ENCODE measurements at places on chromosomes 5 and 9. TPM values are rescaled to one million over a fixed set of nuclear protein-coding genes. Genes with fewer than 3 reads are reported as not detected.

DNA sequence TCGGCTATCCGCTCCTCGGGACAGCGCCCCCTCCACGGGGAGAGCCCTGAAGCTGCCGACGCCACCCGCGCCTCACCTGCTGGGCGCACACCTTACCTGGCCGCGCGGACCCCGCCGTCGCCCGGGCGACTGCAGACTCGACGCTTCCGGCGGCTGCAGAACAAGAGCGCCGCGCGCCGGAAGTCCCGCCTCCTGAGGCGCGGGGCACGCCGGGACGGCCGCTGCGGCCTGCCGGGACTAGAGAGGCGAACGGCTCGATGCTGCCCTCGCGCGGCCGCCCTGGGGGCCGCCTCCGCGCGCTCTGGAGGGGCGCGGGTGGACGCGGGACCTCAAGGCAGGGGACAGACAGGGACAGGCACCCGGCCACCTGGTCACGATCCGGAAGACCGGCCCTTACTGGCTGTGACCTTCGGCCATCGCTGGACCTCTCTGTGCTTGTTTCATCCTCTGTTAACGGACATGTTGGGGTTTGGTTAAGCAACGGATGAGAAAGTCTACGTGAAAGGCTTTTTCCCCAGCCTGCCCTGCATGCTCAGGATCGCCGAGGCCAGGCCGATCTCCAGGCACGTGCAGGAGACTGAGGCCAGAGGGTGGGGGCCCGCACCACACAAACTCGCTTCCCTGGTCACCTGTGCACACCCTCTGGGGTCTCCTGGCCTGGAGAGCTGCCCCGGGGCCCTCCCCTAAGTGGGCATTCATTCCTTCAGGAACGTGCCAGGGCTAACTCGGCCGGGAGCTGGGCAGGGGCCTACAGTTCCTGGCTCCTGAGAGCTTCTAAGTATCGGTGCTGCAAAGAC is at the start of gene SNAPC4:
TSS of gene SNAPC4 (minus strand) at position 133 of the 797 bp plus-strand sequence. CDS start 1,742 bp downstream, outside the sequence.
- DNase-seq = peak; percentile 95

- no peak for DNase-seq
Observed at GRCh38 chr9:90921104-90921503, 119.5 kb downstream of the SYK start.

GRCh38 chr5:15142458-15142857 is 270.9 kb upstream of the ANKH start:
- DNase-seq = no peak

Gene PCDHB9
- 1.9 TPM for polyA plus RNA-seq

DNA sequence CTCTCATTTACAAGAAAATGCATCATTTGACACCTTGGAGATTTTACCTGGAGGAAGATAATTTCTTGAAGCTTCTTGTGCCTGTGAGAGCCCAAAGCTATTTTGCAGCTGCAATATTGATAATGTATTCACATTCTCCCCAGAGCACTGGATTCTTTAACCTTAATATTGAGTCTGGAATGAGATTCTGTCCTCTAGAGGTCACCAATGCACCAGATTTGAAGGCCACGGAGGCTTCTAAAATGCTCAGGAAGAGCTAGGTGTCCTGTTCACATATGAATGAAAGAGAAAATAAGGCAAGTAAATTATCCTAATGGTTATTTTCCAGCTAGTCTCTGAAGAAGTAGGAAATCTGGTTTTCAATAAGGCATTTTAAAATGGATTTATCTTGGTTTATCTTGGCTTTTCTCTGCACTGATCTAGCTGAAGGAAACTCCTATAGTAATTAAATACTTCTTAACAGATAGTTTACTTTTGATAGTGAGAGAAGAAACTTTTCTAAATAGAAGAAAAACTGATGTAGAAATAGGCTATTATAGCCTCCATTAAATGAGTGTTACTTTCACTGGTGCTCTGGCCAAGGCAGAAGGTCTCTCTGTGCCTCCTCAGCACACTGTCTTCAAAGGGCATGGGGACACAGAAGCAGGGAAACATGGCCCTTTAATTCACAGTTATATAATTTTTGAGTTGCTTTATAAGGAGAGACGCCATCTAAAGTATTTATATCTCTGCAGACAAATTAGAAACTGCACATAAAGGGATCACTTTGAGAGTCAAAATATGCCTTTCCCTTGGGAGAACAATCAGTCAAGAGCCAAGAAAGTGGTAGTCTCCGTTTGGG is 297.0 kb upstream of the ACTBL2 start:
- DNase-seq = peak; percentile 82

GRCh38 chr5:102986074-102986473 is 133.9 kb downstream of the GIN1 start:
- no peak for DNase-seq

Gene FCN1
- not detected for polyA plus RNA-seq

DNA sequence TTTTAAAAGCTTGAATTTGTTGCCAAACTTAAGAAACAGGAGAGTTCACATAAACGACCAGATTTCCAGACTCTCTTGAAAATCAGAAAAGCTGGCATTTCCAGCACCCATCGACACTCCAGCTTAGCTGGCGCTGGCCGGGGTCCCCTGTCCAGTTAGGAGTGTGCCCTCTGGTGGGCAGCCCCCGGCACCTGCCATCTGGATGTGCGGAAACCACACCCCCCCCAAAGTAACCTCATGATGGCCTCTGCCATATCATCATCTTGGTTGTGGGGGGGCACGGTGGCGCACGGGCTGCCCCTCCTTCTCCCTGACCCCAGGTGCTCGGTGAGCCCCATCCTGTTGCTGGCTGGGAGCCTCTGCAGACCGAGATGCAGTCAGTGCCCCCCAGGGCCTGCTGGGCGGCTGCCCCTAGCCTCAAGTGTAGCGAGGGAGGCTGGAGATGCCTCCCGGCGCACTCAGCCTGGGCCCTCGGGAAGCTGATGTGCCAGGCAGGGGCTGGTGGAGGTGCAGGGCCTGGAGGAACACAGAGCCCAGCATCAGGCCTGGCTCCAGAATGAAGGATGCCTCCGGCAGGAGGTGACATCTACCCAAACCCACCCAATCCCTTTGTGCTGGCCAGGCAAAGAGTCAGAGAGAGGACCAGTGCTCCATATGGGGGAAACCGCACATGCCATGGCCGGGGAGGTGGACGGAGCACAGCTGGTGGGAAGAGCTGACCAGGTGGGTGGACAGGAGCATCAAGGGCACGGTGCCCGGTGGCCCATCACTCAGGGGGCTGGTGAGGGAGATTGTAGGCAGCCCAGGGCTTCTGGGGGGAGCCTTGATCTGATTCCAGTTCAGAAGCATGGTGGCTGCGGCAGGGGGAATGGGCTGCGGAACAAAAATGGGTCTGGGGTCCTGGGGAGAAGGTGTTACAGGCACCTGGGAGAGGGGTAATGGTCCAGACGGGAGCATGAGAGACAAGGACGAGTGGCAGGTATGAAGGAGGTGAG is 70.6 kb downstream of the ADAMTS2 start:
- DNase-seq = no peak
